AG04449 (cell line): ENCODE measurements at places on chromosomes 1 and 21.

- no peak for DNase-seq
Measured at GRCh38 chr1:93056214-93056613, 22.9 kb upstream of the MTF2 start.

DNA sequence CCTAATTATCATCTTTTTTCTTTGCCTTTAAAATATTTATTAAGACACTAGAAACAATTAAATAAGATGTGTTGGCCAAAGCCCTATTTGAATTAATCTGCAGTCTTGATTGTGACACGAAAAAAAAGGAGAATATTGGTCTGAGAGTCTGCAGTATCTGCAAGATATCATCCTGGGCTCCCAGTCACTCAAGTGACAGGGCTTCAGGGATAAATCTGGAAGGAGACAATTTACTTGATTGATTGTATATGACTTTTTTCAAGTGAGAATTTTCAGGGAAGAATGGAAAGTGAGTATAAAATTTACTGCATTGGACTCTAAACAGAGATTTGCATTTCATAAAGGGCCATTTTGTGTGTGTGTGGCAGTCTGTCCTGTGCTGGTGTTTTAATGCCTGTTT is 233.7 kb downstream of the PAPPA2 start:
- DNase-seq, result no peak

DNA sequence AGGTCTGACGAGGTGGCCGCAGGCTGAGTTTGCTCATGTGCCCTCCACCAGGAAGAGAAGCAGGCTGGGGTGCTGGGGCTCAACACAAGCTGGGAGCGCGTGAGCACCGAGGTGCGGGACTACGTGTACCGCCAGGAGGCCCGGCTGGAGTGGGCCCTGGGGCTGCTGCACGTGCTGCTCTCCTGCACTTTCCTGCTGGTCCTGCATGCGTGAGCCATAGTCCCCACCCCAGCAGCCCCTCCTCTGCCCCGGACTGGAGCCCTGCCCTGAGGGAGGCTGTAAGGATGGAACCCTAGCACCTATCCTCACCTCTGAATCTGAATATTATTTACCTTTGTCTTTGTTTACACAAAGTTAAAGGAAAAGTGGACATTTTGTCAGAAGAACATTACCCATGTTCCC is 7.8 kb upstream of the ADAM15 start:
- no peak for DNase-seq

GRCh38 chr1:84539972-84540371 is 33.6 kb upstream of the GNG5 start:
- no peak for DNase-seq

- DNase-seq, result no peak
Measured at GRCh38 chr1:207298636-207299398, 22.7 kb upstream of the CD55 start.

DNA sequence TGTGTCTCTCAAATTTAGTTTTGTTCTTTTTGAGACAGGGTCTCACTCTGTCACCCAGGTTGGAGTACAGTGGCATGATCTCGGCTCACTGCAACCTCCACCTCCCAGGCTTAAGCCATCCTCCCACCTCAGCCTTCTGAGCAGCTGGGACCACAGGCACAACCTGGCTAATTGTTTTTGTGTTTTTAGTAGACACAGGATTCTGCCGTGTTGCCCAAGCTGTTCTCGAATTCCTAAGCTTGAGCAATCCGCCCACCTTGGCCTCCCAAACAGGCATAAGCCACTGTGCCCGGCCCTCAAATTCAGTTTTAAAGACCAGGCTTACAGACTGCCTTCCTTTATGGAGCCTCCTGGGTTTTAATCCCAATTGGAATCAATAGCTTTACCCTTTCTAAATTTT is 83.7 kb upstream of the SELENON start:
- no peak for DNase-seq

- no peak for DNase-seq
Measured at GRCh38 chr1:3821447-3821846, 25.1 kb upstream of the LRRC47 start.

GRCh38 chr1:67784545-67785186 is 48.6 kb downstream of the GNG12 start:
- DNase-seq, result no peak

GRCh38 chr1:47030170-47030805 is 6.8 kb downstream of the CYP4X1 start:
- no peak for DNase-seq

DNA sequence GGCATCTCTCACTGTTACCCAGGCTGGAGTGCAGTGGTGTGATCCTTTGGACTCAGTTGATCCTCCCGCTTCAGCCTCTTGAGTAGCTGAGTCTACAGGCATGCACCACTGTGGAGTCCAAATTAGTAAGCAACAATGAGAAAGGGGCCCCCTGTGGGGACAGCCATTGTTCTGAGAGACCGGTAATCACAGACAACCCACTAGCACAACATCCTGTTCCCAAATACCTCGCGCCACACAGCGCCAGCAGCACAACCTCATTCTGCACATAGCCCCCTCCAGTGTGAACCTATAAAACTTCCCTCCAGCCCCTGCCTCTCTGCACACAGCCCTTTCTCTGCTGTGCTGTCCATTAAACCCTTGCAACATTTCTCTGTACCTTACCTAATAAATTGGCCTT is 226.4 kb downstream of the DYRK1A start:
- no peak for DNase-seq

GRCh38 chr1:214236477-214236876 is 44.5 kb upstream of the SMYD2 start:
- no peak for DNase-seq

DNA sequence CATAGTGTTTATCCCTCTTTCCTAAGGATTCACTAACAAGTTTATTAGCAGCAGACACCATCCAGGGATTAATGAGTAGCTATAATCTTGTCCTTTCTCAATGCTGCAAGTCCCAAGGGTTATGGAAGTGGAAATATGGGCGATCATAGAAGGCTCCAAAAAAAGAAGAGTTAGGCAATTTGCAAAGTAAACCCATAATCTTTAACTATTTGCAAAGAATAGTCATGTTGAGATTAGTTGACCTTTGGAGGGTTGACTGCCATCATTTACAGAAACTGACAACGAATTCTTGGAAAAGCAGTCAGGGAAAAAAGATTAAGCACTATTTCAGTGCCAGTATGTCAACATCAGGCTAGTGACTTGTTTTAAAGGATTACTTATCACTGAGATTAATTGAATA is 169.9 kb downstream of the KCNT2 start:
- DNase-seq, result no peak

- no peak for DNase-seq
Measured at GRCh38 chr1:232822530-232822929, 17.3 kb downstream of the MAP10 start.

- DNase-seq, result no peak
Measured at GRCh38 chr1:154729577-154729976, 121.6 kb upstream of the ADAR start.

GRCh38 chr1:86646256-86646655 is 58.1 kb upstream of the SH3GLB1 start:
- no peak for DNase-seq

DNA sequence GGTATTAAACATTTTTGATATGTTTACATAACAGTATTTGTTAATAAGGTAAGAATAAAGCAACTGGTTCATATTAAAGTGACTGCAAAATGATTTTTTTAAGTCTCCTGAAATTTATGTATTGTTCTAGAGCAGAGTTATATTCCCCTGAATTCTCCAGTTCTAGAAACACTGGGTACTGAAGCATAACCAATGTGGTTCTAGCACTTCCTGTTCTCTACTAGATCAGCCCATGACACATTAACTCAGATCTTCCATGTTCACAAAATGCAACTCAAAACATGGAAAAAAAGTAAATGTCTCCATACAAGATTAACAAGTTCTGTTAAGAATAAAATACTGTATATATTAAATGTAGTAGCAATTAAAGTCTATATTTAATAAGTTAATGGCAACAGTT is 3.9 kb downstream of the NEGR1 start:
- DNase-seq, result no peak

- DNase-seq, result no peak
Measured at GRCh38 chr1:19139711-19140110, 70.4 kb downstream of the UBR4 start.

GRCh38 chr1:74502432-74502831 is 10.0 kb downstream of the LRRC53 start:
- no peak for DNase-seq

DNA sequence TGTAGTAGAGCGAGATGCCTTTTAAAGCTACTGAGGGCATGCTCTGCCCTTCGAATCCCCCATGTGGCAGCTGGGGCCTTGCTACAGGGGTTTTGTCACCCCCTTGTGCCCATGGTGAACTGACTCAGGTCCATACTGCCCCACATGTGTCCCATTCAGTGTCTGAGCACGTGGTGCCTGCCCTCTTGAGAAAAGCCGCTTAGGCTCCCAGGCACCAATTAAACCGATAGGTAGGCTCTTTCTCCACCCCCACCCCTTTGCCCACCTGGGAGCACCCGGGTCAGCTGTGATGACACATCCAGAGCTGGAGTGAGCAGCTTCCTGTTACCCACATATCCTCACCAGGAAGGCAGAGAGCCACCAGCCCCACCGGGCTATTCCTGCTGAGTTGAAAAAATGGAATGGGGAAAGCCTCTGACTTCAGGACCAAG is 30.5 kb downstream of the TMCC2 start:
- DNase-seq, result no peak

DNA sequence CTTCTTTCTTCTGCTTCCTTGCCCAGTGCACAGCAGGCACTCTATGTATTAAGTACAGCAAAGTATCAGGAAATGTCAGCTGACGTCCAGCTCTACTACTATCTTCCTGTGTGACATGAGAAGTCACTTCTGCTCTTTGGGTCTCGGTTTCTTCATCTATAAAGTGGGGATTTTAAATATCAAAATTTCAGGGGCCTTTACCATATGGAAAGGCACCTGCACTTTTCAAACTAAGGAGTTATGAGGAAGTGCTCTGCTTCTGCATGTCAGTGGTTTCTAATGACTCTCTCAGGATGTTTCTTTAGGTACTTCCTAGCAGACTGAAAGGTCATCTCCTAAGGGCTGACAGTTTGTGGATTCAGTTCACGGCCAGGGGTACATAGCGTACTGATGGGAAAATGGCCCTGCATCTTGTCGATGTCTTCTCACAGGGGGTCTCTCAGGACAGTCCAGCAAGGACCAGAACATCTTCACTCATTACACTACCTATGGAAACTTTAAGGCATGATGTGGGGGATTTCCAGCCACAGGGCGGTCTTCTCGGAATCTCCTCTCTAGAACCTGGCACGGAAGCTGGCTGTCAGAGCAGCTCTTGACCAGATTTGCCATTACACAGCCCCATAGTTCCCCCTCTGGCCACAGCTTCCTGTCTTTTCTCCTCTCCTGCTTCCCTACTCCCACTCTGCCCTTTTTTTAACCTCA is 42.0 kb upstream of the MTF1 start:
- DNase-seq, result no peak

DNA sequence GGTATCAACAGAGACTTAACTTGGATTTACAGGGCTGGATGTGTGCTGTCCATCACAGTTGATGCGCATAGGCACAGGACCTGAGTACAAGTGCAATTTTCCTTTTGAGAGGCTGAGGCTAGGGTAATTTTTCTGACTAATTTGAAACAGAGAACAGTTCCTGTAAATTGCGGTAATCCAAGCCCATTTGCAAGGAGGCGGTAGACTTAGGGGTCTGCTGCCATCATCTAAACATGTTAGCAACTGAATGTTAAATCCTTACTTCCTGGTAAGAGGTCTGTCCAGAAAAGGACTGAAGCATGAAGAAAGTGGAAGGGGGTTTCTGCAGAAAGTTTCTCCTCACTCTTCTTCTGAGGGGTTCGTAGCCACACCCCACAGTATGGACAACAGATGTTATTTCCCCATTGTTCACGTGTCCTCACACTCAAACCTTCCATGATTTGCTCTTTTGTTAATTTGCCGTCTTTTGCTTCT is 23.7 kb upstream of the C1orf198 start:
- DNase-seq, result no peak

- DNase-seq, result no peak
Measured at GRCh38 chr1:21626921-21627339, 42.2 kb downstream of the RAP1GAP start.

DNA sequence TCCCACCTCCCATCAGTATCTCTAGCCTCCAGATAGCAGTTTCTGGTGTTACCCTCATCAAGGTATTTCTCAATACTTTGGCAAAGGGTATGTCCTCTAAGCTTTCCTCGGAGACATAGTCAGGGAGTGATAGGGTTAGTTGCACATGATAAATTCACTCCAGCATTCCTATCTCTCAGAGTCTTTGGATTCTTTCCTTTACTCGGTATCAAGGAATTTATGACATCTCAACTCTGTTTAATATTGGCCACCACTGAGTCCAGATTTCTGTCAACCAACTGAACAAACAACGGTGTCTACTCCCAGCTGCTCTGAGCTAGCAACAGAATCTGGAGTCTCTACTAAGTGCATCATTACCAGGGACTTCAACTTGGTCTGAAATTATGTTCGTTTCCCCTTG is 233.4 kb downstream of the TM2D1 start:
- DNase-seq, result no peak

DNA sequence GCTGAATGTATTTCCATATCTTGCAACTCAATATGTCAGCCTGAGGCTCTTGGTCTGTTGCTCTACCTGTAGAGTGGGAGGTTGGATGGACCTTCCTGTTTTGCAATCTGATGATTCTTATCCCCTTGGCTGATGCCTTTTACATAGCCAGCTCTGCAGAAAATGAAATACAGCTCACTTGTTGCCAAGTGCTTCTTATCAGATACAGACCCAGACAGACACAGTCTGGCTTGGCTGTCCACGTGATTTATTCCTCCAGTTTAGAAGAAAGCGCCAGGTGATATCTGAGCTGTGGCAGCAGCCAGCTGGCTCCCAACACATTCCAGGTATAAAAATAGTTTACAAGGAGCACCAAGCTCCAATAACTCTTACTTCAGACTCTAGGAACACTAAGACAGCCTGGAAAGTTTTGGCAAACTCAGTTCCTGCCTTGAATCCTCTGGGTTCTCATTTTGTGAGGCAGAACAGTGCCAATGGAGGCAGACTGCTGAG is 479.2 kb upstream of the USP24 start:
- no peak for DNase-seq

DNA sequence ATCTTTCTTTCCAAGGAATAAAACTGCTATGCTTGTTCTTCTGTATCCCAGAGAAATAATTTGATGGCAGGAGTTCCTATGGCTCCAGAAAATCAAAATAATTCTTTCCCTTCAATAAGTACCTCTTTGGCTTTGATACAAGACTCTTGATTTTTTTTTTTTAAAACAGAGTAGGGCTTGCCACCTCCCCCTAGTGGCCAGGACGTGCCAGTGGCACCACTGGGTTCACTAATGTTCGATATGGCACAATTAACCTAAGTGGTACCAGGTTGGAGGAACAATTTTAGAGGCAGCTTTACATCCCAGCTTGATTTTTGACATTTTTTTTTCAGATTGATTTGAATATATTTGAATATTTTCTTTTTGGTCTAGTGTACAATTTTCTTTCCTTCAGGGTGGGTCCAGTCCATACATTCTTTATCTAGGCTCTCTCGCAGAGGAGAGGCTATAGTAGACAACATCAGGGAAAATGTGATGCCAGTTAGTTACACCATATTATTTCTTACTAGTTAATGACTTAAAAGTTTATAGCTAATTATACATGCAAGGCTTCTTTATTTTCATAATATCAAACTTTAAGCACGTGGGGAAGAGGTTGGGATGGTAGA is 330.9 kb downstream of the S1PR1 start:
- DNase-seq, result no peak

GRCh38 chr21:21969211-21969610 is 971.0 kb downstream of the NCAM2 start:
- no peak for DNase-seq

GRCh38 chr1:160639652-160640051 is 7.2 kb downstream of the SLAMF1 start:
- no peak for DNase-seq
